ENCODE measurements at places on chromosomes 6 and 20.

DNA sequence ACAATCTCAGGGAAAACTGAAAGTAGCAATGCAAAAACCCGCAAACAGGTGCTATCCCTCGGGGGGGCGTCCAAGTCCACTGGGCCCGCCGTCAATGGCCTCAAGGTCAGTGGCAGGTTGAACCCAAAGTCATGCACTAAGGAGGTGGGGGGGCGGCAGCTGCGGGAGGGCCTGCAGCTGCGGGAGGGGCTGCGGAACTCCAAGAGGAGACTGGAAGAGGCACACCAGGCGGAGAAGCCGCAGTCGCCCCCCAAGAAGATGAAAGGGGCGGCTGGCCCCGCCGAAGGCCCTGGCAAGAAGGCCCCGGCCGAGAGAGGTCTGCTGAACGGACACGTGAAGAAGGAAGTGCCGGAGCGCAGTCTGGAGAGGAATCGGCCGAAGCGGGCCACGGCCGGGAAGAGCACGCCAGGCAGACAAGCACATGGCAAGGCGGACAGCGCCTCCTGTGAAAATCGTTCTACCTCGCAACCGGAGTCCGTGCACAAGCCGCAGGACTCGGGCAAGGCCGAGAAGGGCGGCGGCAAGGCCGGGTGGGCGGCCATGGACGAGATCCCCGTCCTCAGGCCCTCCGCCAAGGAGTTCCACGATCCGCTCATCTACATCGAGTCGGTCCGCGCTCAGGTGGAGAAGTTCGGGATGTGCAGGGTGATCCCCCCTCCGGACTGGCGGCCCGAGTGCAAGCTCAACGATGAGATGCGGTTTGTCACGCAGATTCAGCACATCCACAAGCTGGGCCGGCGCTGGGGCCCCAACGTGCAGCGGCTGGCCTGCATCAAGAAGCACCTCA, 166.3 kb downstream of the DTNBP1 start:
- no peaks in the 10 kb centered on the region for H3K4me1 ChIP-seq
- H3K27me3 ChIP-seq, result no peaks in the 10 kb centered on the region
- no peak overlapping the region for H3K27ac ChIP-seq
- H3K4me3 ChIP-seq, result no peak overlapping the region
- DNase-seq, result no peak

- H3K27ac ChIP-seq, result no peak overlapping the region
- H3K27me3 ChIP-seq, result no peaks in the 10 kb centered on the region
- peaks cover 6% of the 10 kb centered on the region for H3K4me1 ChIP-seq
- no peak overlapping the region for H3K4me3 ChIP-seq
- H3K36me3 ChIP-seq, result no peaks in the 10 kb centered on the region
Measured at GRCh38 chr20:51326201-51326819, 216.2 kb downstream of the NFATC2 start.

DNA sequence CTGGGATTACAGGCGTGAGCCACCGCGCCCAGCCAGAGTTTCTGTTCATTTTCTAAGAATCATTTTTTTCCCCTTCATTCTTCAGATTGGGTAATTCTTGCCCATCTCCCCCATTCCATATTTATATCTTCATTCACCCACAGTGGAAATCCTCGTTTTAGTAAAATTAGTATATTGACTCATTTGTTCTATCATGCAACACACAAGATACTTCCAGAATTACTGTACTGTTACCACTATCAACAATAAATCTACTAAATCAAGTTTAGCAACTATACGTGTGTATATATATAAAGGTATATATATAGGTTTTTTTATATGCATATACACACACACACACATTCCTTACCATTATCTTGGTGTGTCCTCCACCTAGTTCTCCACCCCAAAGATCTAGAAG, 41.2 kb upstream of the KCNG1 start:
- no peak for DNase-seq
- H3K27me3 ChIP-seq, result no peaks in the 10 kb centered on the region
- H3K4me3 ChIP-seq, result no peak overlapping the region
- no peaks in the 10 kb centered on the region for H3K36me3 ChIP-seq
- peaks cover 12% of the 10 kb centered on the region for H3K4me1 ChIP-seq

GRCh38 chr6:44685213-44685612, 297.7 kb downstream of the CDC5L start:
- H3K4me3 ChIP-seq, result no peak overlapping the region
- no peaks in the 10 kb centered on the region for H3K36me3 ChIP-seq
- H3K27ac ChIP-seq, result no peak overlapping the region

DNA sequence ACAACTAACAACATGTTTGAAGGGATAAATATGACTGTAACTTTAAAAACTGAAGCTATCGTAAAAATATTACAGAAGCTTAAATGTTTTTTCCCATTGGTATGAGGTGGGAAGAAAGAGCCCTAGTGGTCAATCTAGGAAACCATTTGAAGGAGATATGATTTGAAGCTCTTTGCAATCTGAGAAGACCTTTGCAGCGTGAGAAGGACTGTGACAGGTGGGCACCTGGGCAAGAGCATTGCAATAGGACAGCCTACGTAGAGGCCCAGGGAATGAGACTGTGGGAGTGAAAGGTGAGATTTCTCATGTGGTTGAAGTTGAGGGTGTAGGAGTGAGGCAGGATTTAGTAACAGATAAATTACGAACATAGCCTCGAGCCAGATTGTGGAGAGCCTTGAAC, 108.0 kb upstream of the PDE7B start:
- no peak overlapping the region for H3K27ac ChIP-seq
- no peaks in the 10 kb centered on the region for H3K27me3 ChIP-seq
- no peak for DNase-seq

DNA sequence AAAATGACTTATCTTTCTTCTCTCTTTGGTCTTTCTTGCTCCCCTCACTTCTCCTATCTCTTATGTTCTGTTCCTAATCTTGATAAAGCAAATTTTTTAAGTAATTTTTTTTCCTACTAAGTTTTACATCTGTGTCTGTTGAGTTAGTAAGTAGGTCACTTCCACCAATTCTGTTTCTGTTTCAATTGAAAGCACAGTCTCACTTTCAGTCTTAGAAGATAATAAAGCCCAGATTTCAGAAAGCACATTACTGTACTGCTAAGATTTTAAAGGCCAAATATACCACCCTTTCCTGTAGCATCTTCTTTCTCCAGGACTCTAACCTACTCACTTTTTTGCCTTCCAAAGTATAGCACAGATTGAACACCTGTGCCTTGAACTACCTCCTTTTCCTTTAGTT, 866.1 kb upstream of the ADGRB3 start:
- no peaks in the 10 kb centered on the region for H3K4me1 ChIP-seq
- H3K4me3 ChIP-seq, result no peak overlapping the region
- H3K27me3 ChIP-seq, result no peaks in the 10 kb centered on the region
- no peaks in the 10 kb centered on the region for H3K36me3 ChIP-seq
- no peak for DNase-seq

DNA sequence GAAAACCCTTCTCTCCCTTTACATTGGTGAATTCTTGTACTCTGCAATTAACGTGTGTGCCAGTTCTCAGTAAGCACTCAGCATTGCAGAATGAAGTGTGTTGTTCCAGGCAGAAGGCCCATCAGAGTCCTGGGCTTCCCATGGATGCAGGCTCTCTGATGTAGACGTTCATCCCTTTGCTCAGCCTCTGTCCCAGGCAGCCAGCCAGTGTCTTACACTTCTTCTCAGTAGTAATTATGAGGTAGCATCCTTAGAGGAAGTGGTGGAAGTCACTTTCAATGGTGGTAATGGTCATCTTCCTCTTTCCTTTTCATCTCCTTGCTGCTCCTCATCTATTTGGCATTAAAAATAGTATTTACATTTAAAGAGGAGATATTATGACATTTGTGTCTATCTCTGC, 66.7 kb upstream of the FYN start:
- DNase-seq, result no peak
- H3K36me3 ChIP-seq, result no peaks in the 10 kb centered on the region
- H3K27me3 ChIP-seq, result no peaks in the 10 kb centered on the region
- peaks cover 2% of the 10 kb centered on the region for H3K4me1 ChIP-seq
- H3K4me3 ChIP-seq, result no peak overlapping the region

DNA sequence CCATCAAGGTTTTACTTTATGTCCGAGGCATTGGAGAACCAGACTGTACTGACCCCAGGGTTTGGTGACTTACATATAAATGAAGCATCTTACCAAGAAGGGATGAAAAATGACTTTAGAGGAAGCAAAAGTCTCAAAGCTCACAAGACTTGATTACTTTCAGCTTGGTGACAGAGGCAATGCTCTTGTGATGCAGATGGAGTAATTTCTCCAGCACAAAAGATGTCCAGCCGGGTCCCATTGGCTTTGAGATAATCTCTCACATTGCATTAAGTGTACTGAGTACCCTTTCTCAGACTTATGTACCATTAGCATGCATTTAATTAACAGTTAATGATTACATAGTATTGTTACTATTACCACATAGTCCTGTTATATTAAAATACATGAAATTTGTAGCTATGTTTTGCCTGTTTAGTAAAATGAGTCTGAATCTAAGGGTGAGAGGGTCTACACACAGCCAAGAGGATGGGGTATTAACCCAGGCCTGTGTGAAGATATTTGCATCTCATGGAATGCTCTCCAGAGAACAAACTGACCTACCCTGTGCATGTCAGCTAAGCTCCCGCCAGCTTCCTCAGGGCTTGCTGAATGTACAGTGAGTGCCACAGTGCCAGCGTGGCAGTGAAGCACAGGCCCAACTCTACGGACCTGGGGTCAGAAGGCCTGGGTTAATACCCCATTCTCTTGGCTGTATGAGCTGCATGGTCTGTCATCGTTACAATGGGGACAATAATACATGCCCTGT, 5.6 kb downstream of the HTR1E start:
- H3K27me3 ChIP-seq, result peaks cover 14% of the 10 kb centered on the region
- H3K27ac ChIP-seq, result no peak overlapping the region
- H3K4me1 ChIP-seq, result no peaks in the 10 kb centered on the region
- no peaks in the 10 kb centered on the region for H3K36me3 ChIP-seq
- DNase-seq, result no peak
- H3K4me3 ChIP-seq, result no peak overlapping the region

- H3K27ac ChIP-seq, result no peak overlapping the region
- no peak overlapping the region for H3K4me3 ChIP-seq
- no peaks in the 10 kb centered on the region for H3K27me3 ChIP-seq
- no peaks in the 10 kb centered on the region for H3K36me3 ChIP-seq
- no peaks in the 10 kb centered on the region for H3K4me1 ChIP-seq
Measured at GRCh38 chr6:61751986-61752385, 534.0 kb downstream of the KHDRBS2 start.

- H3K4me3 ChIP-seq, result no peak overlapping the region
- no peak overlapping the region for H3K27ac ChIP-seq
- no peak for DNase-seq
- H3K4me1 ChIP-seq, result no peaks in the 10 kb centered on the region
- H3K36me3 ChIP-seq, result no peaks in the 10 kb centered on the region
Measured at GRCh38 chr20:21430020-21430419, 32.7 kb upstream of the NKX2-4 start.

DNA sequence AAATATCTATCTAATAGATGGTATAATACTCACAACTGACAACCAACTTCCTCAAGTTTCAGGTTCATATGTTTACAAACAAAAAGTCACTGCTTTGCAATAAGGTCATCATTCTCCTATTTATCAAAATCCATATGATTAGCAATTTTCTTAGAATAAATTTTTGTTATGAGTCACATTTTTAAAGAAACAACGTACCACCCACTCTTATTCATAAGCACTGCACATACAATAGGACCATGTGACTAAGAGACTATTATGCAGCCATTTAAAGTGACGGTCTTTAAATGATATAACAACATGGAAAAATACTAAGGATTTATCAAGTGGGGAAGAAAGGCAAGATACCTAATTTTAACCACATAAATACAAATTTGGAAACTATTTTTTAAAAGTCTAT, 40.0 kb downstream of the REPS1 start:
- peaks cover 6% of the 10 kb centered on the region for H3K36me3 ChIP-seq
- no peaks in the 10 kb centered on the region for H3K27me3 ChIP-seq
- H3K27ac ChIP-seq, result no peak overlapping the region
- no peak for DNase-seq

- no peak for DNase-seq
- no peaks in the 10 kb centered on the region for H3K36me3 ChIP-seq
- H3K4me1 ChIP-seq, result peaks cover 1% of the 10 kb centered on the region
- H3K4me3 ChIP-seq, result no peak overlapping the region
- H3K27me3 ChIP-seq, result no peaks in the 10 kb centered on the region
Measured at GRCh38 chr6:84258866-84259265, 31.4 kb upstream of the CEP162 start.

- H3K27ac ChIP-seq, result no peak overlapping the region
- DNase-seq, result no peak
- H3K36me3 ChIP-seq, result no peaks in the 10 kb centered on the region
- peaks cover 2% of the 10 kb centered on the region for H3K4me1 ChIP-seq
- H3K4me3 ChIP-seq, result no peak overlapping the region
Measured at GRCh38 chr20:2004171-2004570, 10.3 kb upstream of the PDYN start.

GRCh38 chr6:12717356-12717755, 789 bp downstream of the PHACTR1 start:
- H3K4me3 ChIP-seq, result no peak overlapping the region
- no peak overlapping the region for H3K27ac ChIP-seq
- H3K36me3 ChIP-seq, result no peaks in the 10 kb centered on the region
- no peak for DNase-seq

- H3K4me3 ChIP-seq, result no peak overlapping the region
- DNase-seq, result no peak
Measured at GRCh38 chr20:18133962-18134361, 3.7 kb upstream of the KAT14 start.

DNA sequence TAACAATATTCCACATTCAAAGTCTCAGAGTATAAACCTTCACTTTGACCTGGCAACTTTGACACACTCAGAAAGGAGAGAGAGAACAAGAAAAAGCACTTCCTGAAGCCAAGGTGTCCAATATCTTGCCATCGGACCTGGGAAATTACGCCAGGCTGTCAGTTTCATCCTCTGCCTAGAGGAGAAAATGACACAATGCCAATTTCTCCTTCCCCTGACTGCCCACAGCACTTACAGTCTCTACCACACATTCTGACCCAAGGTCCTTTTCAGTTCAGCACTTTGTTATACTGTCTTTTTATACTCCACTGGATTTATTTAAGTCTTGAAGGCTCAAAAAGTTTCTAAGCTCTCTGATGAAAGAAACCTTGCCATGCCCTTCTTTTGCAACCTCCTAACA, 250.4 kb downstream of the GMPR start:
- H3K36me3 ChIP-seq, result no peaks in the 10 kb centered on the region
- no peak overlapping the region for H3K4me3 ChIP-seq
- H3K27ac ChIP-seq, result no peak overlapping the region
- H3K27me3 ChIP-seq, result no peaks in the 10 kb centered on the region

DNA sequence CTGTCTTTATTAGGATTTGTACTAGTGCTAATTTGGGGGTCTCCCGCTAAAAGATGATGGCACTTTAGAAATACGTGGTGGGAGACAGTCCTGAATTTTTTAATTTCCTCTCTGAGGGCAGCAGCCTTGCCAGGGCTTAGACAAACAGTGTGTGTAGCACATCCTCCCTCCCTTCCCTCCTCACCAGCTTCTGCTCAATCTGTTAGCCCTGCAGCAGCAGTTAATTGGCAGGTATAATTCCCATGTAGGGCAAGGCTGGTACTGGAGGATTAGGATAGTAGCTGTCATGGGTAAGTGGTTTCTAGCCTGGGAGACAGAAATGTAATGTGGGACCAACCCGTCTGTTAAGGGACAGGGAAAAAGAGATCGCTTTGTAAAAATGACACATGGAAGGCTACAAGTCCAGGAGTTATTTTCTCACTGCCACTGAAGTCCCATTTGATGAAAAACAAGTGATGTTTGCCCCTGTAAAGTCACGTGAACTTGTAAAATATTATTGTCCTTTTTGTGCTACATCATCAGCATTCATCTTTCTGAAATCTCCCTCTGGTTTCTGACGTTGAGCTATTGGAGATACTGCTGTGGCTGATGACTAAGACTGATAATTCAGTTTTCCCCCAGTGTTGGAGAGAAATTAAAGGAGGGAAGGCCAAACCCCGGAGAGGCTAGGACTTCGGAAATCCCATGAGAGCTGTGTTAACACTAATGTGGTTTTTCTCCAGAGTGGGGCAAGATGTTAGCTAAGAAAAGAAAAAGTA, 40.6 kb downstream of the CTNNBL1 start:
- DNase-seq, result no peak
- peaks cover 51% of the 10 kb centered on the region for H3K36me3 ChIP-seq
- no peak overlapping the region for H3K4me3 ChIP-seq
- peaks cover 12% of the 10 kb centered on the region for H3K4me1 ChIP-seq
- no peak overlapping the region for H3K27ac ChIP-seq
